ENCODE measurements at places on chromosomes 5 and 9.

DNA sequence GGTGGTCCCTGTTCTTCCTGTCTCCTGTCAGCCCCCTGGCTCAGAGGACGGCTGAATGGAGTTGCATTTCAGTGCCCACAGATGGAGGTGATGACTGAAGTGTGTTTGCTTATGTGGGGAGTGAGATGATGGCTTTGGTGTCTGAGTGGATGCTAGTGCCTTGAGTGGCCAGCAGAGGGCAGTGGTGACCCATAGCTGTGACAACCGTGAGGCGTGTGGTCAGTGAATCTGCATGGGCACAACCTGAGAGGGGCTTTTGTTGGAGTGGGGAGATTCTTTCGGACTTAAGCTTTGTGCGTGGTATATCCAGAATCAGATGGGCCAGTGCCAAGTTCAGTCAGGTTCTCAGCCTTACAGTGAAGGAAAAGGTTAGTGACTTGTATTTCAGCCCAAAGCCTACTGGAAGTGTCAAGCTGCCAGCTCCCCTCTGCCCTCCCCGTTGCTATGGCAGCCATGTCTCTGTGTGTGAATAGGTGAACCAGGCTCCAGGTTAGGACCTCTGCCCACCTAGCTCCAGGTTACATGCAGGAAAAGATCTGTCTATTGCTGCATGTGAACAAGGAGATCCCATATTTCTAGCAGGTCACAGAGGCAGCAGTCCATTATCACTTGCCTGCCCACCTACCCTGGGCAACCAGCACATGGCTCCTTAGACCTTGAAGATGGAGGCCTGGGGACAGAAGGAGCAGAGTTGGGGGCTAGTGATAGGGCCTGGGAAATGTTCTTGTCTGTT is 14.7 kb upstream of the CXXC5 start:
- DNase-seq: peak; percentile 51

- no peak for DNase-seq
Observed at GRCh38 chr9:121474231-121474947, 25.3 kb downstream of the GGTA1 start.

DNA sequence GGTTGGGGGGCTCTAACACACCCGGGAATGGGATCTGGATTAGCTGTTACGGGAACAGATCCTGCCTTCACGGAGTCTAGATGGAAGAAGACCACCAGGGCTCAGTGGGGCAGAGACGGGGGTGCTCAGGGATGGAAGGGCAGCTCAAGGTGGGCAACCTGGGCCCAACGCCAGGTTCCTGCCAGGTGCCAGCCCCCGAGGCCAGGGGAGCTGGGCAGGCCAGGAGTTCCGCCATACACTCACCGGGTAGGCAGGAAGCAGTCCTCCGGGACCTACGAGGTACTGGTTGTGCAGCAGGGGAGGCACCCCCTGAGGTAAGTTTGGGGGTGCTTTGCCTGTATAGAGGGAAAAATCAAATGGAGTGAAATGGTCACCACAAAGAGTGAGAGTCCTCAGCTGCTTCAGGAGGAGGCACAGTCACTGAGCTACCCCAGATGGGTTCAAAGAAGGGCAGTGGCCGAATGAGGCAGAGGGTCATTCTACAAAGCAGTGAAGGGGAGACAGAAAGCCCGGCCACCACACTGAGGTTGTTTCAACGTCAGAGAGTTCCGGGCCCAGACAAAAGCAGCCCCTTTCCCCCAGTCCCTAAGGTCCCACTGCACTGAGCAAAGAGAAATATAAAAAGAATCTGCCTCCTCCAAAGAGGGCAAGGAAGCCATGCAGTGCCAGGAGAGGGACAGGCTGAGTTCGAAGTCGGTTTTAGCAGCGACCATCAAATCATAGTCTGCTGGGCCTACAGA is 110.0 kb downstream of the UBE2R2 start:
- DNase-seq: no peak

DNA sequence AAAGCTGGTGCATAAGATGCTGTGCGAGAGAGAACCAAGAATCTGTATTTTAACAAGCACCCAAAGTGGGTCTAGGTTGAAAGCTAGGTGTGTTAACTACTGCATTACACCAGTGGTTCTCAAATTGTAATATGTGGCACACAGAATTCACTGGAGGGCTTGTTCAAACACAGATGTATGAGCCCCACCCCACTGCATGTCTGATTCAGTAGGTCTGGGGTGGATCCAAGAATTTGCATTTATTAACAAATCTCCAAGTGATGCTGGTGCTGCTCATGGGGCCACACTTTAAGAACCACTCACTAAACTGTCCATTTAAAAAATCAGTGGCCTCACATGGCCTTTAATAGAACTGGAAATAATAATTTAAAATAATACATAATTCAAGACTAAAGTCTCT is 40.4 kb downstream of the LPAR1 start:
- no peak for DNase-seq

DNA sequence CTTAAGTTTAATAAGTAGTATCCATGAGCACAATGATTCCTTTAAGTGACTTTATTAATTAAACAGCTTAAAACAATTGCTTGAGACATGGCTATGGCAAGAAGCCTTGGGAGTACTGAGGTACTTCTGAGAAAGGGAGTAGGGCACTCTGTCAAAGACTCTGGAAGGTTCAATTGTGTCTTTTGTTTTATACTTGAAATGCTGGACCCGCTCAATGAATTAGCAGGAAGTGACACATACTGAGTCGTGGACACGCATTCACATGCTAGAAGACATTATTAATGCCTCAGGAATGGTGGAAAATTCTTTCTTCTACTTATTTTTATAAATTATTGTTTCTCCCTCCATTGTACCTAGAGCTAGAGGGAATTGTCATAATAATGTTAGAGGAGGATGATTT is 347.3 kb upstream of the ZNF608 start:
- no peak for DNase-seq

GRCh38 chr5:159187719-159188118 is 21.6 kb downstream of the RNF145 start:
- no peak for DNase-seq

- no peak for DNase-seq
Observed at GRCh38 chr5:38210676-38211353, 47.5 kb upstream of the EGFLAM start.

DNA sequence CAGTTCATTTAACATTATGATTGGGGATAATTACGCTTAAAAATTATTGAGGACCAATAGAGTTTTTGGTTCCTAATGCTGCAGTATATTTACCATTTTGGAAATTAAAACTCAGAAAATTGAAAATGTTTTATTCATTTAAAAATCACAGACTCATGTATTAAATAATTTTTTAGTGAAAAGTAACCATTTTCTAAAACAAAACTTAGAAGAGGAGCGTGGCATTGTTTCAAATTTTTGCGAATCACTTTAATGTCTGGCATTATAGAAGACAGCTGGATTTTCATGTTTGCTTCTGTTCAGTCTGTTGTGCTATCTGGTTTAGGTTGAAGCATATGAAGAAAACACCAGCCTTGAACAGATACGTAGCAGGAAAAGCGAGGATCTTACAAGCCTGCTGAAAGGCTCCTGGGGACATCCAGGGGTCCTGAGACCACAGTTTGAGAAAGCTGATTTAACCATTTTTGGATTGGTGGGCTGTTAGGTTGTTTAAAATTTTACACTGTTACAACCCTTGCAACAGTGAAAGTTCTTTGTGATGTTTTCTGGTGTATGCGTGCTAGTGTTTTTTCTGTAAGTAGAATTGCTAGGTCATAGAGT is 1.6 kb downstream of the ZFYVE16 start:
- DNase-seq: no peak

DNA sequence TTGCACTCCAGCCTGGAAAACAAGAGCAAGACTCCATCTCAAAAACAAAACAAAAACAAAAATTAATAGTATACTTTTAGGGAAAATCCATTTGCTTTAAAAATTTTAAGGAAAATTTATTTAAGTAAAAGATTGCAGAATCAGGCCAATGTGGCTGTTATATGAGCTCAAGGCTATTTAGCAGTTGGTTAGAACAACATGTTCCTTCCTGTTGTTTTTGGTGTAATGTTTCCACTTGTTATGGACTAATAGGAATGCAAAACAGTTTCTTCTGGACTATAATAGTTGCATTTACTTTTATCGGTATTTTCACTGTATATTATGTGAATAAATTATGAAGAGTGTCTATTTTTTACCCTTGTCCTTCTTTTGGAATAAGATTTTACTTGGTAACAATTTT is 3.0 kb upstream of the CDC42SE2 start:
- no peak for DNase-seq

GRCh38 chr9:450057-450456 is 235.4 kb downstream of the DOCK8 start:
- no peak for DNase-seq

- no peak for DNase-seq
Observed at GRCh38 chr9:13860019-13860418, 453.9 kb downstream of the NFIB start.

- DNase-seq: no peak
Observed at GRCh38 chr9:14428781-14429230, 114.9 kb upstream of the NFIB start.

Measured in central memory CD4-positive, alpha-beta T cell (primary cell).